ENCODE measurements at places on chromosomes 12 and 14.

GRCh38 chr14:71115821-71116567, 208.7 kb downstream of the PCNX1 start:
- no peak for DNase-seq

DNA sequence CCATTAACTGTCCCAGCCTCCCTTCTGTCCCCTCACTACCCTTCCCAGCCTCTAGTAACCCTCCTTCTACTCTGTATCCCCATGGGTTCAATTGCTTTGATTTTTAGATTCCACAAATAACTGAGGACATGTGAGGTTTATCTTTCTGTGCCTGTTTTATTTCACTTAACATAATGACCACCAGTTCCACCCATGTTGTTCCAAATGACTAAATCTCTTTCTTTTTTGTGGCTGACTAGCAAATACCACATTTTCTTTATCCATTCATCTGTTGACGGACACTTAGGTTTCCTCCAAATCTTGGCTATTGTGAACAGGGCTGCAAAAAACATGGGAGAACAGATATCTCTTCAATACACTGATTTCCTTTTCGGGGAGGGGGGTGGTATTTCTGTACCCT, 65.7 kb downstream of the PRKD1 start:
- no peak for DNase-seq

DNA sequence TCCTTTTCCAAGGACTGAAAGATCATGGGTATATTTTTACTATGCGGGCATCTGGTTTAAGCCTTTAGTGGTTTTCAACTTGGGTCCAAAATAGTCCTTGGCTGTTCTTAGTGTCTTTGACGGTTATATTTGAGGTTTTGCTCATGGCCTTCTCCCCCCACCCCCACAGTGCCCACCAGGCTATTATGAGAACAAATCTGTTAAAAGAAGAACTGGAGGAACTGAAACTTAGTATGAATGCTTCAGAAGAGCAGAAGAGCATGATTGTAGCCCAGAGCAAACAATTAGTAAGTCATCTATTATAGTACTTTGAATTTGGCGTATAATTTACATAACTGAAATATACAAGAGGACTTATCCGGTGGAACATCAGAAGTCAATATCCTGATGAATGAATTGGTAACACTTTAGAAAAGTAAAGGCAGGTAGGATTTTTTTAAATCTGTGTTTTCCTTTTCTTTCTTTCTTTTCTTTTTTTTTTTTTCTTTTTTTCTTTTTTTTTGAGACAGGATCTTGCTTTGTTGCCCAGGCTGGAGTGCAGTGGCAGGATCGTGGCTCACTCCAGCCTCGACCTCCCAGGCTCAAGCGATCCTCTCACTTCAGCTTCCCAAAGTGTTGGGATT, 71.8 kb upstream of the BCAT1 start:
- DNase-seq = no peak

DNA sequence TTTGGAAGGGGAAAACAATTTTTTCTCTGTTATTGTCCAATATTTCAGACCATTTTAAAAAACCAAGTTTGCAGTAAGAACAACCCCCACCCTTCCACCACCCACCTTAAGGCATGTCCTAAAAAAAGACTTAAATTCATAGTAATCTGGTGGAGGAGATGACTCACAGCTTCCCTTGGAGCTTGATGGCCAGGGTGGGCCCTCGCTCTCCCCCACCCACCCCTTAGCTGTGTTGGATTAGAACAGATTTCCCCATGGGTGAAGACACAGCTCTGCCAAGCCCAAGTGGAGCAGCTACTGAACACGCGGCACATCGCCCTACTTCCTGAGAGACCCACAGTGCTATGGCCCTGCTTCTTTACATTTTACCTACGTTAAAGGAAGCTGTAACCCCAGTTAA, 140.3 kb downstream of the GCH1 start:
- DNase-seq = no peak

GRCh38 chr12:45543887-45544286, 185.6 kb upstream of the ARID2 start:
- peak; percentile 53 for DNase-seq

- peak; percentile 42 for DNase-seq
These were observed 159.5 kb downstream of the ZFP36L1 start for GRCh38 chr14:68633131-68633991.

- no peak for DNase-seq
These were observed 52.4 kb upstream of the FRS2 start for GRCh38 chr12:69417741-69418167.

DNA sequence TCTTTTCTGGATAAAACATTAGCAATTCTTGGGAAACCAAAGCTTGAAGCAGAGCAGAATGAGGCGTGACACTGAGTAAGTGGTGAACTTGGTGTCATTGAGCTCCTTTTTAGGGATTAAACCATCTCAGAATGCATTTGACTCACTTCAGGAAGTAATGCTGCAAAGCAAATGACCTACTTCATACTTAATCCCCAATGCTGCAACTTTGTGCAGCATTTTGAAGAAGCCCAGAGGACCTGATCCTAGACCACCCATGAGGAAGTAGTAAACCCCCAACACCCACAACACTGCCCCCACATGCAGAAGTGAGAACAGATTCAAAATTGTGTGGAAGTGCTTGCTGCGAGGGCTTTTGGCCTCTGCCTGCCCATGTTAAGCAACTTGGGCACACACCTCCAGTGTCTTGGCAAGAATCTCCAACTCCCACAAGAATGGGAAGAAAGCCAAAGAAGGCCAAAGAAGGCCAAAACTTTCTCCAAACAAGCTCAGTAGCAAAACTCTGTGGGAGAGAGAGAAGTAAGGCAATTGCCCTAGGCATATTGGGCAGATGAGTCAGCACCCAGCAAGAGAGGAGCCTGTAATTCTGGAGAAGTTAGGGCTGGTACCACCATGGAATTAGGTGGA, 69.2 kb upstream of the ETV6 start:
- no peak for DNase-seq

GRCh38 chr12:5003025-5003666, 40.5 kb upstream of the KCNA5 start:
- DNase-seq = peak; percentile 40

DNA sequence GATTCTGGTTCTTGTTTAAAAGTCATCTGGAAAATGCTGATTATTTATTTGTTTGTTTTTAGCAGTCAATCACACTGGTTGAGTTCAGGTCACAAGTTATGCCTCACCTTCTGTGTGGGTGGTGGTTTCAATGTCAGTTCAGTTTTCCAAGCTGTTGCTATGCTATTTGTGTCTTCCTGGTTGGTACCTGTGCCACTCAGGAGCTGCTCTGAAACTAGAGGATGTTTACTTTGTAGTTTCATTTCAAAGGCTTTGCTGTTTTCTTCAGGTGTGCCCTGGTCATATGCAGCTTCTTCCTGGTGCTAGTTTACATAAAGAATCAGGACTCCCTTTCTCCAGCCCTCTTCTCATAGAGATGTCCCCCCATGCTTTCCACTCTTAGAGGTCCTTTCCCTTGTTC, 75.7 kb upstream of the PPP4R3A start:
- DNase-seq = no peak

- no peak for DNase-seq
These were observed 151.1 kb downstream of the CEP83 start for GRCh38 chr12:94308612-94309011.

- no peak for DNase-seq
These were observed 143.0 kb upstream of the ATXN7L3B start for GRCh38 chr12:74394647-74395046.

- no peak for DNase-seq
These were observed 72.3 kb upstream of the STXBP6 start for GRCh38 chr14:25122211-25122610.

- DNase-seq = peak; percentile 92
These were observed 863 bp downstream of the DENND5B start for GRCh38 chr12:31589904-31590641.

GRCh38 chr12:47837190-47838171, 17.8 kb upstream of the HDAC7 start:
- DNase-seq = no peak

- DNase-seq = no peak
These were observed 52.2 kb upstream of the ANO2 start for GRCh38 chr12:5997260-5997659.

GRCh38 chr12:66942741-66943465, 264.0 kb upstream of the GRIP1 start:
- DNase-seq = no peak

DNA sequence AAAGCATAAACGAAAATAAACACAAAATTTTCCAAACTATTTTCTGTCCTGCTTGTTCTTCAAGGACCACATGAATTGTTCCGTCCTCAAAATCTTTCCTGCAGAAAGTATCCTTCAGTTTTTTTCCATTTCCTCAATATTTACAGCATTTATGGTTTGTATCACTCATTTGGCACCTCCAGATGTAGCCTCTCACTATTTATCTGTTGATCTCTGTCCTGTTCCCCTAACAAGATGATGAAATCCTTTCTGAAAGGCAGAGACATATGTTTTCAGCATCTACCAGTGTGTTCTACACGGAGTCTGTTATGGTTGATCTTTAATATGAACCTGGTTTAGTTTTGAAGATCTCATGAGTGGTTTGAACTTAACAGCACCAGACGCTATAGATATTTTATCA, 490.2 kb downstream of the NELL2 start:
- DNase-seq = no peak

GRCh38 chr14:102450206-102451063, 59.1 kb downstream of the ANKRD9 start:
- no peak for DNase-seq

- no peak for DNase-seq
These were observed 44.8 kb upstream of the NR2C1 start for GRCh38 chr12:95118138-95118787.

GRCh38 chr14:89958966-89959365, 3.2 kb downstream of the TDP1 start:
- no peak for DNase-seq

GRCh38 chr12:111471236-111471635, 65.5 kb downstream of the SH2B3 start:
- no peak for DNase-seq

GRCh38 chr12:131314524-131315090, 360.9 kb downstream of the ADGRD1 start:
- DNase-seq = no peak

GRCh38 chr12:49882248-49882850, 21.4 kb downstream of the FAIM2 start:
- no peak for DNase-seq

DNA sequence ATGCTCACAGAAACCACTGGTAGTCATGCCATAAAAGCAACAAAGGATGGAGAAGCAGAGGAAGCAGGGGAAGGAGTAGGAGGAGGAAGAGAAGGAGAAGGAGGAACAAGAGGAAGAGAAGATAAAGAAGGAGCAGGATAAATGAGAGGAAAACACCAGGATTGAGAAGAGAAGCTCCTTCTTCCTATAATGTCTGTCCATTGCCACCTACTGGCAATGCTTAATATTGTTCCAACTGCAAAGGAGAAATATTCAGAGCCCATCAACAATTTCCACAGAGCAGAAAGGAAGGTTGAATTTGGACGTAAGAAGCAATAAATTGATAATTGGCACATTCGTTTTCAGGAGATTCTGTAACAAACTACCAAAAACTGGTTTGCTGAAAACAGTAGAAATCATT, 898.4 kb downstream of the SLC16A7 start:
- DNase-seq = peak; percentile 10

GRCh38 chr12:6199531-6200255, 507 bp upstream of the CD9 start:
- peak; percentile 69 for DNase-seq

GRCh38 chr14:94584591-94585280, 3.5 kb downstream of the SERPINA5 start:
- DNase-seq = no peak

DNA sequence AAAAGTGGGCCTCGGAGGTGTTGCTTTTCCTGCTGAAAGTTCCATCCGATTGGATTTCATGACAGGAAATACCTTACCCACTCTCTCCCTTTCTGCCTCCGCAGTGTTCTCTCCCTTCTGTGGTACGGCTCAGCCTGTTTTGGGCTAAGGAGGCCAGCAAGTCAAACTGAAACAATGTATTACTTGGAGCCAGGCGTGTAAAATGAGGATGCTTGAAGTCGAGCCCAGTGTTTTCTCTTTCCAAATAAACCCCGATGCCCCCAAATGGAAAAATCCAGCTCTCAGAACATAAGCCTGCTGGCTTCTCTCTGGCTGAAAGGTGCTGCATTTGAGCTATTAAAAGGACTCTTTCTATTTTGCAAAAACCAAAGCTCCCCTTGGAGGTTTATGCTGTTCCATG, 124.7 kb downstream of the ZNF664 start:
- DNase-seq = no peak

GRCh38 chr14:94644102-94644535, 31.9 kb downstream of the SERPINA3 start:
- no peak for DNase-seq

Data from large intestine (tissue), 12 donors.